ENCODE measurements at places on chromosomes 6 and 20.

- DNase-seq: no peak
These were observed 152.4 kb downstream of the KIF6 start for GRCh38 chr6:39572661-39573340.

- DNase-seq: no peak
These were observed 3.0 kb downstream of the KCNG1 start for GRCh38 chr20:51019656-51020592.

- DNase-seq: no peak
These were observed 35.2 kb upstream of the MLN start for GRCh38 chr6:33838983-33839382.

- DNase-seq: no peak
These were observed 9.7 kb downstream of the NOL7 start for GRCh38 chr6:13624871-13625288.

DNA sequence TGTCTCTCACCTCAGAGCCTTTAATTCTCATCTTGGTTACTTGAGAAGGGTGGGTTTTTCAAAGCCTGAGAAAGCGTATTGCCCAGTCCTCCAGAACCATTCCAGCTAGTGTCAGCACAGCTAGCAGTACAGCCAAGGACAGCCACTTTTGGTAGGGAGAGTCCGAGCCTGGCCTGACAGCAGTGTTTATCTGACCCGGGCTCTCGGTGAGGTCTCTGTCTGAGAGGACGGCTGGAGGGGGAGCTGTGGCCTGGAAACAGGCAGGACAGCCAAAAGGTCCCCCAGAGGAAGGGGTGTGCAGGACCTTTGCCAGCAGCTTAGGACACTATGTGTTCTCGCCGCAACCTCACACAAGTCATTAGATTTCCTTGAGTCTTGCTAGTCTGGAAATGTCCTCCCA, 38.8 kb downstream of the LYRM2 start:
- no peak for DNase-seq

DNA sequence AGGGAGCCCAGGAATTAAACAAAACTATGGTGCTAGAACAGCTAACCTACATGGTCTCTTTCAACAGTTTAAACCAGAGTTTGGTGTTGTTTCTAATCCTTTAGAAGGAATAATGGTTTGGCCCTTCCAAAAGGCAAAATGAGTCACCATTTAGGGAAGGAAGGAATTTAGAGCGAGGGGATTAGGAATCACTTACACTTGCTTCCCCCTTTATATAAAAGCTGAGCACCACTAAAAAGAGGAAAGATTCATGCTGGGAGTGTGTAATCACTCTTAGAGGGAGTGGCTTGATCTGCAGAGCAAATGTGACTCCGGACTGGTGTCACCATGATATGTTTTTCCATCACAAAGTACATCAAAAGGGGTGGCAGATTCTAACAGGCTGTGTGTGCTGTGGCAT, 63.6 kb downstream of the F13A1 start:
- DNase-seq: no peak

- no peak for DNase-seq
These were observed 18.0 kb upstream of the PI3 start for GRCh38 chr20:45156713-45157112.

- no peak for DNase-seq
These were observed 577.9 kb upstream of the FLRT3 start for GRCh38 chr20:14915356-14915755.

DNA sequence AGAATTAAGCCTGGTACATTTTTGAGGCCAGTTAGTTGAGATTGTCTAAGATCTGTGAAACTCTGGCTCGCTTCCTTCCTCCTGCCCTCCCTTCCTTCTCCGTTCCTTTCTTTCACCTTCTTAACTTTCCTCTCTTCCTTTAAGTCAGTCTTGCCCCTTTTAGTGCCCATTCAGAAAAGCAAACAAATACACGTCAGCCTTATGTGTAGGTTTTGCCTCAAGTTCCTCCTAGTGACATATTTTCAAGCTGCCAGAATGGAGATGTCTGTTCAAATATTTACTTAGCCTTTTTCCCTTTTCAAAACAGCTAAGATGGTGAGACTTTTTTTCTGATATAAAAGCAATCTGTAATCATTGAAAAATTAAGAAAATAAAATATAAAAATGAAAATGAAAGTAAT, 178.4 kb downstream of the FARS2 start:
- no peak for DNase-seq
